Keratinocyte (primary cell): ENCODE measurements at places on chromosomes 7 and 10. TPM values are rescaled to one million over a fixed set of nuclear protein-coding genes. Genes with fewer than 3 reads are reported as not detected.

Gene FOXP2
- polyA plus RNA-seq = 0.85 to 1.4 TPM (median 0.98 TPM) in 3 replicates

Gene MEOX2
- not detected in 3 replicates for polyA plus RNA-seq

Gene ODAD2
- 0.01 to 0.02 TPM in 2 of 3 replicates, not detected in the other for polyA plus RNA-seq

Gene HOXA11
- 0.07 to 0.18 TPM (median 0.14 TPM) in 3 replicates for polyA plus RNA-seq

Gene EN2
- 0.05 to 0.14 TPM (median 0.09 TPM) in 3 replicates for polyA plus RNA-seq

Gene NME8
- polyA plus RNA-seq = not detected in 3 replicates

Gene CCL24
- not detected in 3 replicates for polyA plus RNA-seq

Gene MINDY4
- 1.5 to 1.8 TPM (median 1.7 TPM) in 3 replicates for polyA plus RNA-seq

Gene NYAP1
- polyA plus RNA-seq = 0.16 to 0.48 TPM (median 0.16 TPM) in 3 replicates
